ENCODE measurements at places on chromosomes 11 and 22.

DNA sequence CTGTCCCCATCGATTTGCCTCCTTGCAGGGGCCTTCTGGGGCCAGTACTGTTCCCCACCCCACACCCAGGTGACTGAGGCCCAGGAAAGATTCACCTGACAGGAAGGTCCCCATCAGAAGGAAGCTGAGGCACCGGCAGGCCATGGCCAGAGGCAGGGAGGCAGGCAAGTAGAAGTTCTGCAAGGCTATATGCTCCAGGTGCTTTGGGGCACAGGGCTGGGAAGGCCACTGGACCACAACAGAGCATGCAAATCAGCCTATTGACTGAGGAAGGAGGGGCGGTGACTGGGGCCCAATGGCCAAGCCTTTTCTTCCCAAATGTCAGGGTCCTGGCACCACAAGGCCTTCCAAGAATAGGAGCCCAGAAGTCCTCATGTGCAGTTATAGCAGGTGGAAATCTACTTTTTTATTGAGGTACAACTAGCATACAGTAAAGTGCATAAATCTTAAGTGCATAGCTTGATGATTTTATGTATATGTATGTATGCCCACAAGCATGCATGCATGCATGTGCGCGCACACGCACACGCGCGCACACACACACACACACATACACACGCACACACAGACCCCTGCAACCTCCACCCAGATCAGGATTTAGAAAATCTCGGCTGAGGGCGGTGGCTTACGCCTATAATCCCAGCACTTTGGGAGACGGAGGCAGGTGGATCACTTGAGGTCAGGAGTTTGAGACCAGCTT, at the start of gene VPREB3:
TSS of gene VPREB3 (minus strand) at position 206 of the 700 bp plus-strand sequence. CDS start at position 144, 62 bp downstream.
- no peak for DNase-seq

DNA sequence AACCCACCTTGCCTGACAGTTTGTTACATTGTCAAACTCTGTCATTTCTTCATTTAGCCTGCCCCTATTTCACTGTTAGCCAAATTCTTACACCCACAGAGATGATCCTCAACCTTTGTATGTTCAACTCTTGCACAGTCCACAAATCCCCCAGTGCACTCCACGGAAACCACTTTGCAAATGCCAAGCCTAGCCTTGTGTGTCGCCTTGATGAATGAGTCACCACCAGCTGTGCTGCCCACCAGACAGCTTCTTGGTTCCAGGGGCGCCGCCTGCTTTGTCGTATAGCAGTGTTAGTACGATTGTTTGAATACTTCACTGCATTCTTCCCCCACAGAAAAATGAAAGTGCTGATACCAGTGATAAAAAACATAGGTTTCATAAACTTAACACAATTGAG, 686.3 kb downstream of the NTM start:
- peak; percentile 5 for DNase-seq

GRCh38 chr11:15901054-15901453, 455.3 kb downstream of the SOX6 start:
- no peak for DNase-seq

DNA sequence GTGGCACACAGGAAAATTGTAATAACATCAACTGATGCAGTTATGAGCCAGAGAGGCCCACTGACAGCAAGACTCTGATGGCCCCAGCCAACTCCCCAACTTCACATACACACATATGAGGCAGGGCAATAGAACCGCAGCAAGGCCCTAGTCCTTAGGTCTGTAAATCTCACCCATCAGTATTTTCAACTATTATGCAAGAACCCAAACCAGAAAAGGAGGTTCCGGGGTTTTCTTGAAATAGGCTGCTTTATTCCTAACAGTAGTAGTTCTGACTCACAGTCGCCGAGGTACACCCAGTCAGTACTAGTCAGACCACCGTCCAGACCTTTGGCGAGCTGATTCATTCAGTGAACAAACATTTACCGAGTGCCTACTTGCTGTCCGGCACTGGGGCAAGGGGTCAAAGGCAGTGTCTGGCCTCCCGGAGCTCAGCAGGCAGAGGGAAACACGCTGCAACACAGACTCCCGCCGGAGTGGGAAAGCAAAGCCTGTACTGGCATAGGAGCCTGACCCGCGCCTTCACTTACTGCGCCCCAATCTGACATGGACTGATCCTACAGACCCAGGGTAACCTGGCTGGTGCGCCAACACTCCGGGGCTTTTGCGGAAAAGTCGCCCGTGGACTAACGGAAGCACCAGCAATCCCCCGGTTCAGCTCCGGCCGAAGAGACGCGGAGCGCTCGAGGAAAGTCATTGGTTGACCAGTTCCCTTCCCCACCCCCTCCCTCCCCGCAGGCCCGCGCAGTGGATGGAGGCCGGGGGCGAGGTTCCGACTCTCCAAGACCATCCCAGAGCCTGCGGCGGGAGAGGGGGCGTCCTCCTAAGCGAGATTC, 1.3 kb downstream of the PLEKHA7 start:
- peak; percentile 45 for DNase-seq

- no peak for DNase-seq
Observed at GRCh38 chr11:33383920-33384209, 126.7 kb downstream of the HIPK3 start.

DNA sequence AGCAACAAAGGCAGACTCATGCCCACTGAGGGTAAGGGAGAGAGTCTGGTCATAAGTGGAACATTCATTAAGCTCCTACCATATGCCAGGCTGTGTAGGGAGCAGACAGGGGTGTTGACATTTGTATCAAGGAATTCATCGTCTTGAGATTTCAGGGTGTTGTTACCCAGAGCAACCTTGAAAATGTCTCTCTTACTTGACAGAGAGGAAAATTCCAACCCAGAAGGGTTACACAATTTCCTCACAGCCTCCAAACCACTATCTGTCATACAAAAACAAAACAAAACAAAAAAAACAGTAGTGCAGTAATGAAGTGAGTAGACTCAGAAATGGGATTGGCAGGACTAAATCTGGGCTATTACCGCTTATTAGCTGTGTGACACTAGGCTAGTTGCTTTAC, 113.2 kb downstream of the MIAT start:
- DNase-seq, result no peak

GRCh38 chr11:111778047-111778558, 11.9 kb upstream of the PPP2R1B start:
- DNase-seq, result no peak

DNA sequence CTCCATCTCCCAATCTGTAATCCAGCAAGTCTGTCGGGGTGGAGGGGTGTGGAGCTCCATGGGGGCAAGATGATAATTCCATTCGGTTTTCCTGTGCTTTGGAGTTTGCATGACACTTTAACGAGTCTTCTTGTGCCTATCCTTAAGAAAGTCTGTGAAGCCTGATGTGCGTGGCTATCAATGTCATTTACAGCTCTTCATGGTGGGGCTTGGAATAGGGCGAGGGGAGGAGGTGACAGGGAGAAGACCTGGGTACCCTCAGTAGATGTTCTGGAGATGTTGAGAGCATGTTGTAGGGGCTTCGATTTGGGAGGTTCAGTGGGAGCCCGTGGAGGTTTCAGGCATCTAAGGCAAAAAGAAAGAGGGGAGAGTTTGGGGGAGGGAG, 579 bp upstream of the PHLDB1 start:
- no peak for DNase-seq

- no peak for DNase-seq
Observed at GRCh38 chr11:131278472-131278871, 91.9 kb upstream of the NTM start.

DNA sequence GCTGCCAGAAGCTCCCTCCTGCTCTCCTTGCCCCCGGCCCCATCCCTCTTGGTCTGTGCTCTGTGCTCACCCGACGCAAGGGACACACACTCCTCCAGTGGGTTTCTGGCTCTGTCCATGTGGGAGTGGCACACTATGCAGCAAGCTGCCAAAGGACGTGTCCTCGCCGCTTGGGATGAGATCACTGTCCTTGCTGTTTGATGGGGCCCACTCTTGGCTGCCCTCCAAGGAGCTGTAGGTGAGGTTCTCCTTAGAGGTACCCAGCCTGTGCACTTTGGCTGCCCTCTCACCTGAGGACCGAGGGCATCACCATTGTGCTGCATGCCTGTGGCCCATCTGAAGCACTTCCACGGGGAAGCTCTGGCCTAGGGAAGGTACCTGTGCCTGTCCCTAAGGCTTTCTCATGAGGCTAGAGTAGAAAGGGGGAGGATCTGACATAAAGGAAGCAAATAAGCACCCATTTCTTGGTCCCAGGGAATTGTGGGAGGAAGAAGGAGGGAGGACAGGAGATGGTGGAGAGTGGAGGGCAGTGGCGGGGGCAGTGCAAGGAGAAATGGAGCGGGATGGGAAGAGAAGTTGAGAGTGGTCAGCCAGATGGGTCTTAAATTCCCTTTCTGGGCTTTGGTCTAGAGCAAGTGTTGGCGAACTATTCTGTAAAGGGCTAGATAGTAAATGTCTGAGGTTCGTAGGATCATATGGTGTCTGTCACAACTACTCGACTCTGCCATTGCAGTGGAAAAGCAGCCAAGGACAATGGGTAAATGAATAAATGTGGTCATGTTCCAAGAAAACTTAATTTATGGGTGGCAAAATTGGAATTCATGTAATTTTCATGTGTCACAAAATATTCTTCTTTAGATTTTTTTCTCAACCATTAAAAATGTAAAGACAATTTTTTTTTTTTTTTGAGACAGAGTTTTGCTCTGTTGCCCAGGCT, 47.0 kb upstream of the AMPD3 start:
- no peak for DNase-seq

DNA sequence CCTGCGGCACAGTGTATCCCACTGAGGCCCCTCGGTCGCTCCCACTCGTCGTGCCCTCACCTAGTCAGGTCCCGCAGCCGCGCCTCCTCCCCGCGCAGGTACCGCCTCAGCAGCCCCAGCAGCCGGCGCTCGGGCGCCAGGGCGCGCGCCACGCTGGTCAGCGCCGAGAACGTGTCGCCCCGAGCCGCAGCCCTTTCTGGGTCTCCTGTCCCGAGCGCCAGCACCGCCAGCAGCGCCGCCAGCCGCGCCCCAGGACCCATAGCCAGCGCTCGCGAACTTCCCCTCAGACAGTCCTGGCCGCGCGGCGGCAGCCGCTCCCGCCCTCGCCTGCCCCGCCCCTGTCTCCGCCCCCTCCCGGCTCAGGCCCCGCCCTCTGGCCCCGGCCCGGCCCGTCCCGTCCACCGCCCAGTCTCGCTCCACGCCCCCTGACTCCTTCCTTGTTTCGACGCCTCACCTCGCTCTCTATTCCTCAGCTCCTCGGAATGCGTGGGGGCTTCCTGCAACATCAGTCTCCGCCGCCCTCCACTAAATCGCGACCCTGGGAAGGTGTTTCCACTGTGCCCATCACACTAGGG, at the start of gene P4HA3:
TSS of gene P4HA3 (minus strand) at position 289 of the 575 bp plus-strand sequence. CDS start at position 260, 29 bp downstream.
- DNase-seq, result peak; percentile 41

- DNase-seq, result no peak
Observed at GRCh38 chr22:44287121-44287693, 25.5 kb downstream of the SHISAL1 start.

DNA sequence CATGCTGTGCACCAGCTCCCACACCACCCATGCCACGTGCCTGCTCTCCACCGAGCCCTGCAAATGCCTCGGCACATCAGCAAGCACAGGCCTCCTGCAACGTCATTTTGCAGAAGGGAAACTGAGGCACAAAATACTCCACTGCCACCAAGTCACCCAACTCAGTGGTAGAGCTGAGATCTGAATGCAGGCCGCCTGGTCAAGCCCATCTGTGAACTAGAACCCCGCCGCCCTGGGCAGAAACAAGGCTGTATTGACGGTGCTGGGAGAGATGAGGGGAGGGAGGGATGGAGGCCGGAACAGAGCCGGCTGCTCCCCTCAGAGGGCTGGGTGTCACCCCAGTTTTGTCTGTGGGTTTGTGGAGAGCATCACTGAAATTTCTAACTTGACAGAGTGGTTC, 81.4 kb downstream of the CDKN1C start:
- DNase-seq, result no peak

DNA sequence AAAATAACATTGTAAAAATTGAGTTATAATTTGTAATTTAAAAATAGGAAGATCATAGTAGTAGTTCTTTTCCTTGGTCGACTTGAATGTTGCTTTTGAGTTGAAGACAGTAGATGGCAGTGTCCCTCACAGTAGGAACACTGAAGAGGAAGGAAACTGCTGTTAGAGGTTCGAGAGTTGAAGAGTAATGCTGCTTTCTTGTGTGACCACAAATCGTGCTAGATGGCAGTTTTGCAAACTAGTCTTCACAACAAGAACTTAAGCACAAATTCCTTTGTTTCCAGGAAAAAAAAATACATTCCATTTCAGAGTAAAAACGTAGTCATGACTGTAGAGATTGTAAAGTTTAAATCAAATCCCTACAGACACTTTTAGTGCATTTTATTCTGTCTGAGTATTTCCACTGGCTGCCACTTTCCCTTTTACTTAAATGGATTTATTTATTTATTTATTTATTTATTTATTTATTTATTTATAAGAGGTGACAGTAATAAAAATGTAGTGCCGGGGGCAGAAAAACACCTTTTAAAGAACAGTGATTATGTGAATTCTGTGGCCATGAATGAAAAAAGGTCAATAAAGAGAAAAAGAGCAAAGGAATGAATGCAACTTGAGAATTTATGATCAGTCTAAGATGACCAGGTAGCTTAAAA, 54.6 kb downstream of the SPECC1L start:
- peak; percentile 59 for DNase-seq

DNA sequence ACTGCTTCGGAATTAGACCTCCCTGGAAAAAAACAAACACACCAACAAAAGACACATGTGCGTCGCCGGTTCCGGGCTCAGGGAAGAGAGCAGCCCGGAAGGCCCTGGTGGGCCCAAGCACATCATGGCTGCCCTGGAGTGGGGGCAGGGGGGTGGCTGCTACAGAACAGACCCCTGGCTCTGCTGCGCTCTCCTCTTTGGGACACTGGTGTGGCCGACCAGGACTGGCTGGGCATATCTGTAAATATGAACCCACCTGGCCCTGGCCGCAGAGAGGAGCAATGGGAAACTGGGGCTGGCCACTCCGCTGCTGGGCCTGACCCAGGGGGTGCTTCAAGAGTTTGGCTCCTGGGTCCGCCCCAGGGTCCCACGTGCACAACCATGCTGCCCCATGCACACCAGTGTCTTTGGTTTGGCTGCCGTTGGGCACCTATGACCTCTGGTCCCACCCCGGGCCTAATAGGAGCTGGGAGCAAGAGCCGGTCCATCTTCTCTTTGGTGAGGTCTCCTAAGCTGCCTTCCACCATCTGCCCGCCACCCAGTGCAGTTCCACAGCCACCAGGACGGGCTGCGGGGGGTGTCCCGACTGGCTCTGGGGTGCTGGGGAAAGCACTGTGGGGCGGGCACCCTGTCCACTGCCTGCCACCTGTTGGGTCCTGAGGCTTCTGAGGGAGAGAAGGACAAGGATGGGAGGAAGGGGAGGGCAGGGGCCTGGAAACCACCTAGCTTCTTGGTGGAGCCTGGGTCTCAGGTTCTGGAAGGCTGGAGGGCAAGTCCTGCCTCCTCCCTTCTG, 30.1 kb downstream of the PPM1F start:
- DNase-seq, result no peak

DNA sequence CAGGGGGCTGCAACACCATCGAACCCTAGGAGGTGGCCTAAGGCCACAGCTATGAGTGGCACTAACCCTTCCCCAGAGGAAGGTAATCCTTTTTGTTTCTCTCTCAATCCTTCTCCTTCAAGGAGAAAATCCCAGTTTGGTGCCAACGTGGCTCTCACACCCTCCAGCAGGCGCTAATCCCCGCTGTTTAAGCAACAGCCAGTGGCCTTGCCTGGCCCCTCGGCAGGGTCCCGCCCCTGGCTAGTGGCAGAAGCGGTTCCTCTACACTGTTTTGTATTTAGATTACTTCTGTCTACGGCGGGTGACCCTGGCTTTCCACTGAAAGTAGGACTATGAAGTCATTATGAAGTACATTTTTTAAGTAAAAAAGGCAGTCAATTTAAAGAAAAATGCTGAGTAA, 15.5 kb downstream of the GNAZ start:
- DNase-seq, result no peak

- no peak for DNase-seq
Observed at GRCh38 chr11:95065336-95065735, 1.4 kb upstream of the SRSF8 start.
